Stimulated activated CD8-positive, alpha-beta memory T cell treated with anti-CD3 and anti-CD28 coated beads, Interleukin-2, amount 100 ng/mL, for 1 hour (primary cell): ENCODE measurements at places on chromosomes 2 and 18.

DNA sequence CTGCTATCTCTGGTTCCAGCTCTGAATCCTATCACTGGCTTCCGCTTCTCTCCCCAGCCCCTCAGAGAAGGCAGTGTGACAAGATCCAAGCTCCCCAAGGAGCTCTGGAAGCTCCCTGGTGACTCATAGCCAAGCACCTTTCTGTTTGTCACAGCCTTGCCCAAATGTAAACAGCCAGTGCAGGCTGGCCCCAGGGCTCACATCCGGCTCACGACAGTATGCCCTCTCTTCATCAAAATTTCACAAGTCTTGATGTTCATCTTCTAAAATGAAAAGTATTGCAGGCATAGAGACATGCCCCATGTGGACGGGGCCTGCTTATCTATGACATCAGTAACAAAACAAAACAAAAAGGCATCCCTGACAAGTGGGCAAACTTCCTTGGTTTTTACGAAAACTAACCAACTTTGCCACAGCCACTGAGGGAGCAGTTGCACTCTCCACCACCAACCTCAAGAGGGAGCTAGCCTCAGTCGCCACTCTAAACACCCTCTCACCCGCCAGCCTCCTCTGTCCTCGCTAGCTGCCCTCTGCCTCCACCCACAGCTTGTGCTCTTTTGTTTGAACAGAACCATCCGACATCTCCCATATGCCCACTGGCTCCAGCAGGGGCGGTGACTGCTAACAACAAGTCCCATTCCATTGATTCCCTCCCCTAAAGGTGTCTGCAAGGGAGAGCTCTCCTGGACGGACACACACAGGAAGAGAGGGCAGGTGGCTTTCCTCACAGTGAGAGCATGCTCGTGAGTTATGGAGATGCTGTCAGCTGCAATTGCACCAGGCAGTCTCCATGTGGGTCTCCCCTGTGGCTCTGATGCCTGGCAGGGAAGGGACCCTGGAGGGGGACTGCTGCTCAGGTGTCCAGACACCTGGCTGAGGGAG is 71.0 kb upstream of the DAPL1 start:
- DNase-seq, result no peak

- no peak for DNase-seq
Observed at GRCh38 chr2:238081150-238081549, 19.0 kb upstream of the ESPNL start.

DNA sequence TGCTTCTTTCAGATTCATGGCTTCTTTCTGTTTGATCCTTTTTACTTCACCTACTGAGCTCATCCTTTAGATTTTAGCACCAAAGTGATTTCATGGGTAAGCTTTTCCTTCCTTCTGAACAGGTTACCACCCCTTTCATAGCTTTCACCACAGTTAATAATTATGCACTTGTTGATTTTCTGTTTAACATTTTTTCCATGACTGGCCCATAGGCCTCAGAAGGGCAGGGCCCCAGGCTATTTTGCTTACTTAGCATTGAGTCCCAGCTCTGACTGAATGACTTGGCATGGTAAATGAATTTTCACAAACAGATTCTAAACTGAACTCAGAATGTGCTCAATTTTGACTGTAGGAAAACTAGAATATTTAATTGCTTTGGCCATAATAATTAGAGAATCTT is 177.0 kb downstream of the GCA start:
- no peak for DNase-seq

- DNase-seq, result no peak
Observed at GRCh38 chr2:205814039-205814364, 131.7 kb downstream of the NRP2 start.

DNA sequence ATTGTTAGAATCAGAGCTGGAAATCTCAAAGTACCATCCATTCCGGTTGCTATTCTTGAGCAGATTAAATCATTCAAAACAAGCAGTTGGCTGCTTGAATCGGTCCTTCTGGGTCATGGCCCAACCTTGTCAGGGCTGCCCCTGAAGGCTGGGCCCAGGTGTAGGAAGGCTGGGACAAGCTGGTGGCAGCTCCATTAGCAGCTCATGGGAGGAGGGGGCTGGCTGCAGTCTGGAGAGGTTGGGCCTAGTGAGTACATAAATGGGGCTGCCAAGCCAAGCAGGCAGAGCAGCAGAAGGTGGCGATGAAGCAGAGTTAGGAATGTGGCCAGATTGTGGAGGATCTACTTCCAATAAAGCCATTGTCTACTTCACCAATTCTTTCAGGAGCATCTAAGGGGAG is 81.4 kb downstream of the ADCYAP1 start:
- DNase-seq, result no peak

- no peak for DNase-seq
Observed at GRCh38 chr2:162092658-162093556, 18.9 kb upstream of the DPP4 start.

DNA sequence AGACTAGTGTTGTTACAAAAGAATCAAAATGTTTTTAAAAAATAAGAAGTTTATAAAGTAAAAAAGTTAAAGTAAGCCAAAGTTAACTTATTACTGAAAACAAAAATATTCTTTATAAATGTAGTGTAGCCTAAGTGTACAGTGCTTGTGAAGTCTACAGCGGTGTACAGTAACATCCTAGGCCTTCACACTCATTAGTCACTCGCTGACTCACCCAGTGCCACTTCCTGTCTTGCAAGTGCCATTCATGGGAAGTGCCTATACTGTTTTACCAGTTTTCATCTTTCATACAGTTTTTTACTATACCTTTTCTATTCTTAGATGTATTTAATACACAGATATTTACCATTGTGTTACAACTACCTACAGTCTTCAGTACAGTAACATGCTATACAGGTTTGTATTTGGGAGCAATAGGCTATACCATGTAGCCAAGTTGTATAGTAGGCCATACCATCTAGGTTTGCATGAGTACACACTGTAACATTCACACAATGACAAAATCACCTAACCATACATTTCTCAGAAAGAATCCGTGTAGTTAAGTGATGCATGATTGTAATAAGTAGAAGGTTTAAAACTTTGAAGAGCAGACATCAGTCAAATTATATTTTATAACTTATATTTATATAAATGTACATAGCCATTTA is 13.4 kb downstream of the SERPINB7 start:
- peak; percentile 18 for DNase-seq

DNA sequence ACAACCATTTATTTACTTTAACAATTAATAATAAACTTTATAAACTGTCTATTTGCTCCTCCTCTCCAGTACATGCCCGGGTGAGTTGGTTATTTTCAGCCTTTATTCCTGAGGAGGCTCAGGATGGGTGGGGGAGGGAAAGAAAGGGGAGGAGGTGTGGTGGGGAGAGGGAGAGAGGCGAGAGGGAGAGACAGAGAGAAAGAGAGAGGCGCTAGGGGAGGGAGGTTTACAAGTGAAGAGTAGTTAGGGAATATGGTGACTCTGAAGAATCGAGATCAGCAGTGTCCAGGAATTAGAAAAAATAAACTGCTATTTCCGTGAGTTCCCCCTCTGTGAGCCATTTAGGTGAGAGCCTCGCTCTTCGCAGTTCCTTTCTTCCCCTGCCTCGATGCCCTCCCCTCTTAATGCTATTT is 138.9 kb downstream of the MEIS1 start:
- DNase-seq, result no peak

DNA sequence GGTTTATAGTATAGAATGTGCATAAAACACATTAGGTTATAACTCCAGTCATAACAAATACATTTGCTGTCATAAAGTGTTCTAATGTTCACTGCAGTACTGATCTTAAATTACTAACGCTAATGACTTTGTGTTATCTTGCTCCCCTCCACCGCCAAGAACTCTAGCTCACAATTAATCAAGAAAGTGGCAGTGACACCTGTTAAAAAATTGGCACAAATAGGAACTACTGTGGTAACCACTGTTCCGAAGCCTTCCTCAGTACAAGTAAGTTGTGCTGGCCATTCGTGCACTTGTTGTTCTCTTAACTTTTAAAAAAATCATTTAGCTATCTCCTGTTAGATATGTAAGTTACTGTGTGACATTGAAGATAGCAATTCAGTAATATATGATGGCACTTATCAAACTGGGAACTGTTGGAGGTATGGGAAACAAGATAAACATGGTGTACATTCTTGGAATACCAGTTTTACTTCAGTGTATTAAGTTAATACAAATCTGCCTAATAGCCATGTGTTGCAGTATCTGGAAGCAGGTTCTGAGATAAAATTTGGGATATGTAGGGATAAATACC is 41.2 kb downstream of the TAF4B start:
- DNase-seq, result no peak

DNA sequence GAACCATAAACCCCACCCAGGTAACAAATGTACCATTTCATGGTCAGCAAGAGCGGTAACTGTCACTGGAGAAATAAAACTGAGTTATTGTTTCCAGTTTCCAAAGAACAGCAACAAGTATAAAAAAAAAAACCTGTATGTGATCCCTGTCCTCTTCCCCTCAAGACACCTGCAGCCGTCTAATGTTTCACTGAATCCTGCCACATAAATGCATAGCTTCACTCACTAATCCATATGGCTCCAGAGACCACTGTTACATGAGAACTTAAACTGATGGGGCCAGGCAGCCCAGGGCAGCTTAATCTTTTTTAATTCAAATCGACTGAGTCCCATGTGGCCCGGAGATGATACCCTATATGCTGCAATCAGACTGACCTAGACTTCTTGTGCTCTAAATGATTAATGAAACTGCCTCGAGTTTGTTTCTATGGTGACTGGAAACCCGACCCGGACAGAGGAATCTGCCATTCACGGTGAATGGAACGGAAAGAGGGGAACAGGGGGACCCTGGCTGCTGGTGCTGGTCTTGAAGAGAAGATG is 60.9 kb upstream of the SIX2 start:
- DNase-seq, result no peak

GRCh38 chr2:73979021-73979420 is 5.7 kb upstream of the TET3 start:
- peak; percentile 52 for DNase-seq

DNA sequence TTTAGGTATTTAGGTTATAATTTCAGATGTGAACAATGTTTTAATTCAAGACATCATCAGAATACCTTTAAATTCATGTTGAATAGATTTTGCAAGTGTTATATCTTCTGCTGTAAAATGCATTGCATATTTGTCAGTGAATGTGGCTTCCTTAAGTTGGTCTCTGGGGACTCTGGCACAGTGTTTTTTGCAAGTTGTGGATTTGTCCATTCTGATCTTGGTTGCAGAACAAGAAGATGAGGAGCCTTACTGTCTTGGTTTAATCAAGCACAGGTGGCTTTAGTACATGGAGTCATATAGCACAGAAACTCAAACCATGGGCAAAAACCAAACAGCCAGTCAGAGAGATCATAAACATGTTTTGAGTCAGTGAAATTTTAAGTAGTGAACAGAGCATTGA is 135.7 kb downstream of the ARHGAP28 start:
- no peak for DNase-seq

- DNase-seq, result no peak
Observed at GRCh38 chr2:33118651-33119050, 171.9 kb downstream of the LTBP1 start.

GRCh38 chr2:142865924-142866323 is 11.5 kb upstream of the KYNU start:
- DNase-seq, result no peak

- no peak for DNase-seq
Observed at GRCh38 chr2:19971691-19972090, 18.2 kb downstream of the WDR35 start.

DNA sequence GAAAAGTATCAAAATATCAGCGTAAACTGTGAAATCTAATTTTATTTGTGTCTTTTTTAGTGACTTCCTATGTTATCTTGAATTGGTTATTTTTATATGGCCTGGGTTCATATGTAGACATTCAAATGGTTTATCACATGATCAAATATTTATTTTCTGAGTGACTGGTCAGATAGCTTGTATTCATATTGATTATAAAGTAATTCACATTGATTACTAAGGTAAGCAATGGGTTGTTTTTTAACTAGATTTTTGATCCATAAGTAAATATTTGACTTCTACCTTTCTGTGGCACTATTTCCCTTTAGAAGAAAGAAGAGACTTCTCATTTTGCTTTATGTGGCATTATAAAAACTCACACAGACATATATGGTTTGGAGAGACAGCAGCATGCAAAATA is 260.5 kb downstream of the TCF4 start:
- no peak for DNase-seq

GRCh38 chr2:206001912-206002311 is 84.1 kb downstream of the INO80D start:
- DNase-seq, result no peak

- no peak for DNase-seq
Observed at GRCh38 chr2:143558665-143559064, 429.4 kb downstream of the ARHGAP15 start.

- DNase-seq, result no peak
Observed at GRCh38 chr2:113112441-113112840, 15.0 kb upstream of the IL1RN start.
